ENCODE measurements at places on chromosomes 1 and 21.

DNA sequence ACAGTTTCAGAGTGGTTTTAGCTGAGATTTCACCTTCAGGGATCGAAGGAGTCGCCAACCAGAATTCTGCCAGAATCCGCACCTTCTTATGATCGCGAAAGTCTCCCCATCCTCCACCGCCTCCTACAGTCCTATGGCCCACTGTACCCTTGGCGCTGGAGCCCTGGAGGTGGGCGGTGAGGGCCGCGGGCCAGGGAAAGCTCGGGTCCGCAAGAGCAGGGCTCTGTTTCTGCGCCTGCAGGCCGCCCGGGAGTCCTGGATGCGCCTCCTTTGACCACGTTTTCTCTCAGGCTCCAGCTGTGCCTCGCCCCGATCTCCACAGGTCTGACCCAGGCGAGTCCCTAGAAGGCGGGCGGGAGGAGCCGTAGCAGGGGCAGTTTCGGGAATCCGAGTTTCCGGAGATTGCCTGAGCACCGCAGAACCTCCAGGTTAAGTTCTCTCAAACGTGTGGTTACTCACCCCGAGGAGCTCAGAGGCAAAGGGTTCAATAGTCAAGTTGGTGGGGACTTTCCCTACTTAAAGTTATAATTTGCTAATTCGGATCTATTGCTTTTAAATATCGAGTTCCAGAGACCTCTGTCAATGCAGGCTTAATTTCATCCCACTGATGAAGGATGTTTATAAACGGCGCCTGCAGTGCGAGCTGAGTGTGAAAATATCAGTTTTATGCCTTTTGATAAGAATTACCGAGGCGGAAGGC lies 3.2 kb upstream of the LHX8 start:
- no peak for DNase-seq

DNA sequence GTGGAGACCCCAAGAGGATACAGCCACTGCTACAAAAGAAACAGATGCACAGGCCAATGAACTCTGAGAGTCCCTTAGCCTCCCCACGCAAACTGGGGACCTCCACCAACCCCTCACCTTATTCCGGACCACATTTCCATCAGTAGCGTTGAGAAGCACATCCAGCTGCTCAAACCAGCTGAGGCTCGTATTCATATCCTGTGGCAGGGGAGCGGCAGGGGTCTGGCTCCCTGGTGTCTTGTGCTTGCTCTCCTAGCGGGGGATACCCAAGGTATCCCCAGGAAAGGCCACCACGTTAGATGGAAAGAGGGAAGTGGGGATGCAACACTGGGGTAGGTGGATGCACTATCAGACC lies 481 bp downstream of the CCDC163 start:
- DNase-seq: no peak

DNA sequence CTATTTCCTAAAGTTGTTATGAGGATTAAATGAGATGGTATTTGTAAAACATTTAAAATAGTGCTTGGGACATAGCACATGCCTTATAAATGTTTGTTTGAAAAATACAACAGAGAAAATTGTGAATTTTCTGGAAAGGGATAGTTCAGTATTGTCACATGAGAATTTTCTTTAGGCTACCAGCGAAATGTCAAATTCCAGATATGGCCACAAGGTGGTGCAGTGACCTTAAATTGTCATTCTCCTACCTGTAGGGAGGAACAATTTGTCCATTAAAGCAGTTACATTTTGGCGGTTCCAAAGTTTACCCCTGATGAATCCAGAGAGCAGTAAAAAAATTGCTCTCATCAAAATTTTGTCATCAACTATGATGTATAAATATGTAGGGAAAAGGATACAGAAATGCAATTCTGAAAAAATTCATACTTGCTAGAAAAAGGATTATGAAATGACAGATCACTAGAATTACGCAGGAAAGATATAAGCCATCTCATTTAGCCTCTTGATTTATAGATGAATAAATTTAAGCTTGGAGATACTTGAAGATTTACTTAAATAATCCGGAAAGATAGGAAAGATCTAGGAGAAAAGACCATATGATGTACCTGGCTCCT lies 50.2 kb upstream of the TSHB start:
- no peak for DNase-seq

GRCh38 chr1:159089184-159089791 lies 12.7 kb upstream of the AIM2 start:
- DNase-seq: no peak

- DNase-seq: no peak
Measured at GRCh38 chr1:154998201-154998780, 4.3 kb upstream of the ZBTB7B start.

DNA sequence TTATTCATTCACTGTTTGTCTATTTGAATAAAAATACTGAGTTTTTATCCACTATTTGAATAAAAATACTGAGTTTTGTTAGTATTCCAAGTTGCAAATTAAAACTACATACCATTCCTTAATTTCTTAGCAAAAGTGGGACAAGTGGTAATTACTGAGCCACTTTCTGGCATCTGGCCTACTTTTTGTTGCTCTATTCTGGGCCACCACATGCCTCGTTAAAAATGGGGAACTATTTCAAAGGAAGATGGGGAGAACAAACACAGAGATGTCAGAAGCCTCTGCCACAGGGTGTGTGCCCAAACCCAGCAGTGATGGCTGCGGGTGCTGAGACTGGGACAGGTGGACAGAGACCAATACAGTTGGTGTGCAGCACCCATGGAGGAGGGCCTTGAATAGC lies 14.6 kb downstream of the PIGP start:
- DNase-seq: no peak

DNA sequence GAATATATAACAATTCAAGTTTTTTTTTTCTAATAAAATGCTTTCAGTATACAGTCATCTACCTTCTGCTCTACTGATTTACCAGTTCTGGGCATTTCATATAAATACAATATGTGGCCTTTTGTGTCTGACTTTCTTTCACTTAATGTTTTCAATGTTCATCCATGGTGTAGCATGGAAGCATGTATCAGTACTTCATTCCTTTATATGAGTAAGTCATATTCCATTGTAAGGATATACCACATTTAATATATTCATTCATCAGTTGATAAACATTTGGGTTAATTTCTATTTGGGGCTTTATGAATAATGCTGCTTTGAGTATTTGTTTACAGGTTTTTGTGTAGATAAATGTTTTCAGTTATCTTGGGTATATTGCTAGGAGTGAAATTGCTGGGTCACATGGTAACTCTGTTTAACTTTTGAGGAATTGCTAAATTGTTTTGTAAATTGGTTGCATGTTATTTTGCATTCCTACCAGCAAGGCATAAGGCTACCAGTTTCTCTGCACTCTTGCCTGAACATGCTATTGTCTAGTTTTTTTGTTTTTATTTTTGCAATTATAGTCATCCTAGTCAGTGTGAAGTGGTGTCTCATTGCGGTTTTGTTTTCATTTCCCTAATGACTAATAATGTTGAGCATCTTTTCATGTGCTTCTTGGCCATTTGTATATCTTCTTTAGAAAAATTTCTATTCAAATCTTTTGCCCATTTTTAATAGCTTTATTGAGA lies 206.1 kb downstream of the TM2D1 start:
- DNase-seq: no peak

- DNase-seq: no peak
Measured at GRCh38 chr1:53684741-53685140, 54.2 kb downstream of the GLIS1 start.

- no peak for DNase-seq
Measured at GRCh38 chr1:36123356-36123755, 1.7 kb downstream of the COL8A2 start.

DNA sequence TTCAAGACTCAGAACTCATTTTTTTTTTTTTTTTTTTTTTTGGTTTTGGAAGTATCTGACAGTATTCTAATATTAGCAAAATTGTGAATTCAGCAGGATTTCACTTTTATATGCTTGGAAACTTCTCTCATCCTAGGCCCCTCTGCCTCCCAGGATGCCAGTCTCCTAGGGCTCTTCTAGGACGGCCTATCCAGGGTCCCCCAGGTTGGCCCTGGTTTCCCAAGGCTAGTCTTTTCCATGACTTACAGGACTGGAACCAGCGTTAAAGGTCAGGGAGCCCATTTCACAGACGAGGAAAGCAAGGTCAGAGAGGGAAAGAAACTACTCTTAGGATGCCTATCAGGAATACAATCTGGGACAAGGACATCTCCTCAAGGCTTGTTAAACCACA lies 412.5 kb downstream of the PTPRU start:
- DNase-seq: no peak

DNA sequence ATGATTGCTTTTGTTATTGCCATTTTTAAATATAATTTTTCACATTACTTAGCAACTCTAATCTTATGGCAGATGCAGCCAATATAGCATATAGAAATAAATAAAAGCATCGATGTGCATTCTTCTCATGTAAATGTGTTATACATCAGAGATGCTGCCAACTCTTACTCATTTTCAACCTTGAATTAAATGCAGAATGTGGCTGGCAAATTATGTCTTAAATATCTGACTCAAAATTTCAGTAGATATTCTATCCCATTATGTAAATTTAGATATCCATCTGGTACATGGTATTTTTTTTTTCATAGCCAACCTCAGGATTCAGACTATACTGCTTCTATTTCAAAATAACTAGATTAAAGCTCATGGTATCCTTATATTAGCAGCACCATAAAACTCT lies 916.7 kb upstream of the TMPRSS15 start:
- no peak for DNase-seq

GRCh38 chr1:27891196-27891889 lies 19.0 kb downstream of the THEMIS2 start:
- DNase-seq: no peak

DNA sequence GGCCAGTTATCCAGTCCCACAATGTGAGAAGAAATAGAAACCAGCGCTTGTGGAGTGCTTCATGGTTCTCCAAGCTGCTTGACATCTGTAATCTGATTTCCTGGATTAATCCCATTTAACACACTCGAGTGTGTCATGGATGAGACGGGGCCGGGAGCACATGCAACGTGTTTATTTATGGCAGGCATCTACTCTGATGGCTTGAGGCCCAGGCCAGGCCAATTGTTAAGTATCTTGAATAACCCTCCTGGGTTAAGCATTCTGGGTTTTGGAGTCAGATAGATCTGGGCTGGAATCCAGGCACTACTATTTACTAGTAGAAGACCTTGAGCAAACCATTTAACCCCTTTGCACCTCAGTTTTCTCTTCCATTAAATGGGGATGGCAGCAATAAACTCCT lies 37.5 kb upstream of the LAPTM5 start:
- DNase-seq: no peak

- no peak for DNase-seq
Measured at GRCh38 chr1:195096051-195096521, 1512.2 kb downstream of the KCNT2 start.

DNA sequence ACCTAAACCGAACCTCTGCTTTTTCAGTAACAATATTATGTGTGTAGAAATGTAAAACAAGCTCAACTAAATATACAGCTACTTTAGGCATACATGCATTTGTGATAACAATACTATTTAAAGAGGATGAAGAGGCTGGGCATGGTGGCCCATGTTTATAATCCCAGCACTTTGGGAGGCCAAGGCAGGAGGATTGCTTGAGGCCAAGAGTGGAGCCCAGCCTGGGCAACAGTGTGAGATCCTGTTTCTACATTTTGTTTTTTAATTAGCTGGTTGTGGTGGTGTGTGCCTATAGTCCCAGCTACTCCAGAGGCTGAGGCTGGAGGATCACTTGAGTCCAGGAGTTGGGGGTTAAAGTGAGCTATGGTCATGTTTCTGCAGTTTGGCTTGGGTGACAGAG lies 73.6 kb upstream of the LYPLAL1 start:
- DNase-seq: no peak

DNA sequence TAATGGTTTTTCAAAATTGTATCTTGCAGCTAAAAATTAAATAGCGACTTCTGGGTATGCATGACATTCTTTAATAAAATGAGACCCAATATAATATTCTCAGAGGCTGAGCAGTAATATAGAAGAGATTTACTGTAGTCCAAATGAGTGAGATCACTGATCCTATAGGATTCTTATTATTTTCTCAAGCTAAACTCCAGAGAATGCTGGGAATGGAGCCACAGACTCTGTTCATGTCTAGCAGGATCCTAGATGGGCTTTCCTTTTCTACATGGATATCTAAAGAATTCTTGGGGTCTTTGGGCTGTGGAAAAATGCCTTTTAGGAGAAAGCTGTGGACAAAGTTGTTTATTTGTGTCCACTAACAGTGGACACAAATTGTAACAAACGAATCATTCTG lies 150.7 kb upstream of the ZNF644 start:
- DNase-seq: no peak

- DNase-seq: no peak
Measured at GRCh38 chr1:80933346-80933745, 867.4 kb upstream of the ADGRL2 start.

DNA sequence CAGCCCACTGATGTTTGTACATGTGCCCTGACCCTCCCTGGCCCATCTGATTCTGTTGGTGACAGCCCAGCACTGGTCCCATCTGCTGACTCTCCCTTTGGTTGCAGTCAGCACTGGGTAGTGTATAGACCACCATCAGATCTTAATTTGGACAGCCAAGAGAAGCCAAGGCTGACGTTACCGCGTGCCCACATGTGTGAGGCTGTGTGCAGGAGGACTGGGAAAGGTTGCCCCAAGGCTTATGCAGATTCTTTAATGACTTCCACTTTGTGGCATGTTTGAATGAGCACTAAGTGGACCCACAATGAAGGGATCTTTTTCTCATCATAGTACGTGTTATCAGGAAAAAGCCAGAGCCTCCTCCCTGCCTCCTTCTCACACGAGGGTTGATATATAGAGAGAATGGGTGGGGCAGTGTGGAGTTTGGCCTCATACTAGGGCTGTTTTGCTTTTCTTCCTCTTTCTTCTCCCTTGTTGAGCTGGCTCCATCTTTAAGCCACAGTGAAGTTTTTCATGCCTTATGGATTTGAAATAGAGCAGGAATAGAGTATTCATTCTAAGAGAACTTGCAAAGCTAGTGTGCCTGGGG lies 93.5 kb downstream of the NAV1 start:
- DNase-seq: no peak

DNA sequence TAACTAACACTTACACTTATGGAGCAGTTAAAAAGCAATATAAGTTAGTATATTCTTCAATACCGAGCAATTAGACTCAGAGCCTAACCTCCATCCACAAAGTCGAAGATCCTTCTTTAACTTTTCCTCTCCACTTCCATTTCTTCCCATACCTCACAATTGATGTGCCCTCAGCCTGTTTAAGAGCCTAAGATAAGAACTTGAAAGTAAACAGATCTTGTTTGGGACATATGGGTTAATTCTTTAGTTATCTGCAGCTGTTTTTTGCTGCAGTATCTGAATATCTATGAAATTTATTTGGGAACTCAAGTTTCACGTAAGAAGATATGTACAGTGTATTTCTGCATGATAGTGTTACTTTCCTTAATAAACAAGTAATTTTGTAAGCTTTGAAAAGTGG lies 51.5 kb downstream of the MIGA1 start:
- DNase-seq: no peak

- no peak for DNase-seq
Measured at GRCh38 chr1:232752365-232752764, 52.9 kb upstream of the MAP10 start.

GRCh38 chr21:41923631-41924367 lies 30.0 kb downstream of the C2CD2 start:
- no peak for DNase-seq

DNA sequence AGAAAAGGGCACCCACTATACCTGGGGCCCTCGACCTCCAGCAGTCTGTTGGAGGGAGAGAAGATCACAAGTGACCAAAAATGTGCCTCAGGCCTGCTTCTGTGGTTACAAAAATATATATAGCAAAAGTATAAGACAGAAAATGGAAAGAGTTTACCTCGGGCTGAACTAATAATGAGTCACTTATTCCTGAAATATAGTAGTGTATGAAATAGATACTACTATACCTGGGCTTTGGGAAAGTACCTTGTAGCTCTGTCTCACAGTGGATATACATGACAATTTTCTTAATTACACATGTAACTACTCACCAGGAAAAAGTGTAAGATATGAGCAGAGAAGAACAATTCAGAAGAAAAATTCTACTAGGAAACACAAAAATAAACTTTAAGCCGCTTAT lies 7.3 kb upstream of the APCS start:
- no peak for DNase-seq
